Central memory CD4-positive, alpha-beta T cell (primary cell): ENCODE measurements at places on chromosomes 6 and 20.

DNA sequence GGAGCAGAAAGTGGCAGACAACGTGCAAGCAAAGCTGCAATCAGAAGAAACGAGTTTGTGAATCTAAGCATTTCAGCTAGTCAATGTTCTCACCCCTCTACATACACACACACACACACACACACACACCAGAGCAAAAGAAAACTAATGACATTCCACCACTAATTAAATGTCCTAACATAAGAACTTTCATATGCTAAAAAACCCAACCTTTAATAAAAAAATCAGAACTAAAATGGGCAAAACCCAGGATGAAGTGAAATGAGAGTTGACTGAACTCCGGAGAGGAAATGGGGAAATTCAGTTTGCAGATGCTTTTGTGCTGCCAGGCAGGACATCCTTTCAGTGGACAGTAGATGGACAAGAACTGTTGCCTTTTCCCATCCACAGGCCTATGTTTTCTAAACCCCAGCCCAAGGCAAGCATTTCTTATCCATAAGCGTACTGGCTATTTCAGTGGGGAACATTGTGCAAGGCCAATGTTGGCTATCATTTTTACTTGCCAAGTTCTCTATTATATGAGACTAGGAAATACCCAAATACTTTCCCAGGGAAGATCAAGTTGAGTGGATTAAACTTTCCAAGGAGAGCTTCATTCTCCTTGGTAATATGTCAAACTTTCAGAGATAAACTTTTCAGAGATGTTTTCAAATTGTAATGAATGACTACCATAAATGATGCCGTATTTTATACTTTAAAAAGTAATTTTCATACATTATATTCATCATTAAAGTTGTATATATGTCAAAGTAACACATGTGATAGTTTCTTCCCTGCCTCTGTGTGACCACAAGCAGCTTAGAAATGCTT lies 27.3 kb downstream of the RIN2 start:
- no peak for DNase-seq

DNA sequence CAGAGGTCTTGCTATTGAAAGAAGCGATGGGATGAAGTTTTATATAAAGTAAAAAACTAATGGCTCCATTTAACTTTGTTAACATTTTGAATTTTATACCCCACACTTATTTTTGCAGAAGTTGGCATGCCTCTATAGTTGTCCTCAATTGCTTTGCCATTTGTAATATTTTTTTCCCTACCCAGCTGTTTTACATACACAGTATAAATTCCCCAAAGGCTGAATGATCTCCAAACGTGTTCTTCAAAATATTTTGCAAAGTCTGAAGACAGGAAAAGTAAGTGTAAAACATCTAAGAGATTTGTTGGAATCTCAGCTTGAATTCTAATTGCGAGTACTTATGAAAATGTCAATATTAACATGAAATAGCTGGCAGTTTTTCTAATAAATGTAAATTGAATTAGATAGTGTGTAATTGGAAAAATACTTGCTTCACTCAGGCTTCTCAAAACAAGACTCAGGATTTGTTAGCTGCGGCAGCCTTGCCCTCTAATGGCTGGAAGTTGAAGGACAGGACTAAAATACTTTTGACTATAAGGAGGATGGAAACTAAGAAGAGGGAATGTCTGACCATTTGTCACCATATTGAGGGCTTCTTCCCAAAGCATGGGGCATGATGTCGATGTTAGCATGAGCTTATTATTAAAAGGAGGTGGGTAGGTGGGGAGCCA lies 226.8 kb downstream of the UST start:
- no peak for DNase-seq

DNA sequence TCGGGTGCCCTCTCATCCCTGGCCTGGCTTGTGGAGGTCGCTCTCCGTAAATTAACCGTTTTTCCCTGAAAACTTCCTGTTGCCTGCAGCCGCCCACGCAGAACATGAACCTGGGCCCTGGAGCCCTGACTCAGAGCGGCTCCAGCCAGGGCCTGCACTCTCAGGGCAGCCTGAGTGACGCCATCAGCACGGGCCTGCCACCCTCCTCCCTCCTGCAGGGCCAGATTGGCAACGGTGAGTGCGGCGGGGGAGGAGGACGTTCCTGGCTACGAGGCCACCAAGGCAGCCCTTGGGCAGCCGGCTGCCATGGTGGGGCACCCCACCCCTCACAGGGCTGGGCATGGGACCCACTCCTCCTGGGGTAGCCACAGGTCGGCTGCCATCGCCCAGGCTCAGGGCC lies 17.8 kb downstream of the SS18L1 start:
- no peak for DNase-seq

- DNase-seq, result no peak
These were observed 54.6 kb downstream of the RPP21 start for GRCh38 chr6:30399390-30400058.

- DNase-seq, result no peak
These were observed 14.6 kb downstream of the PDYN start for GRCh38 chr20:1979106-1979778.

DNA sequence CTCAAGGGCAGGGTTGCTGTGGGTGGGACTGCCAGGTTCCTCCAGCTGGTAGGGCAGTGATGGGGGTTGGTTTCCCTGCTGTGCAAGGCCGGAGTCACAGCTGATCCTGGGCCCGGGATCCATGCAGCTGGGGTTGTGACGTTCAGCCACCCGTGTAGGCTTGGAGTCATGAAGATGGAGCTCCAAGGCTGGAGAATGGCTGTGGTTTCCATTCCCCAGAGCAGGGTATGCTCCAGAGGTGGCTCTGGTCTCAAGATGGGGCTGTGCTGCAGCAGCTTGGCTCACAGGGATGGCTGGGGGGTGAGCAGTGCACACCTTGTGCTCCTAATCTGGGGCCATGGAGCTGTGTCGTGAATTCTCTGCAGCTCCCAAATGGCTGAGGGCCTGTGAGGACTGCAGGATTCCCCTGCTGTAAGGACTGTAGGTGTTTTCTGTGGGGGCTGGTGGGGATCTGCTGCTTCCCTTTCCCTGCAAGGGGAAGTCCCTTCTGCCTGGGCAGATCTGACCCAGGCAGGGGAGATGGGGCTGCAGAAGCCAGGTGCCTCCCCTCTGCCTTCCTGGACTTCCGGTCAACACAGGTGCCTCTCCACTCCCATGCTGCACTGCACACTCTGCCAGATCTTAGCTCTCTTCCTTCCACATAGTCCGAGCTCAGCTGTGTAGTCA lies 15.9 kb downstream of the KIF25 start:
- DNase-seq, result no peak

GRCh38 chr6:19158586-19158985 lies 678.6 kb upstream of the ID4 start:
- no peak for DNase-seq

DNA sequence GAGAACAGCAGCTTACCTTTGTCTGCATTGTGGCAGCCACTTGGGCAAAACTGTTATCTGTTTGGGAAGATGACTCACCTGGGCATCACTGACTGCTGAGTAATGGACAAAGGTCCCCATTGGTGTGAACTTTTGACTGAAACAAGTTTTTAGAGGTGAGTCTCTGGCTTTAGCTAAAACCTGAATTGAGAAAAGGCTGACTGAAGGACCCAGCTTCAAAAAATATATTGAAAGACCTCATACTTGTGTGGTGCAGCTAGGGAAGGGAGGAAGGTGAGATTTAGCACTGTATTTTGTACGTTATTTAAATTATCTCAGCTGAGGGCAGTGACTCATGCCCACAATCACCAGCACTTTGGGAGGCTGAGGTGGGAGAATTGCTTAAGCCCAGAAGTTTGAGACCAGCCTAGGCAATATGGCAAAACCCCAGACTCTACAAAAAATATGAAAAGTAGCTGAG lies 4.5 kb upstream of the CITED2 start:
- DNase-seq, result no peak

DNA sequence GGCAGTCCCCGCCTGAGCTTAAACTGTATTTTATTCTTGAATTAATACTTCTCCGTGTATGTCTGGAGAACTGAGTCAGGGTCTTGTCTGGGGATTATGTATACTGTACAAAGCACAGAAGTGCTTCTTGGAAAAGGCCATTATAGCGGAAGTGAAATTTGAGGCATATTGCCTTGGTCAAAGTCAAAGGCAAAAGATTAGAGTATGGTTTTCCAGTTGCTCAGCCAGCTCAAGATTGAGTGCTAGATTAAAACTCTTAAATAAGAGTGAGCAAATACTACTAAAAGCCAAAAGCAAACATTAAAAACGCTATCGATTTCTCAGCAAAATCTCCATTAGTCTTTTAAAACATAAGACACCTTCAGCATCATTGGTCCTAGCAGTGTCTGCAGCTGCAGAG lies 207.7 kb upstream of the MAN1A1 start:
- no peak for DNase-seq

DNA sequence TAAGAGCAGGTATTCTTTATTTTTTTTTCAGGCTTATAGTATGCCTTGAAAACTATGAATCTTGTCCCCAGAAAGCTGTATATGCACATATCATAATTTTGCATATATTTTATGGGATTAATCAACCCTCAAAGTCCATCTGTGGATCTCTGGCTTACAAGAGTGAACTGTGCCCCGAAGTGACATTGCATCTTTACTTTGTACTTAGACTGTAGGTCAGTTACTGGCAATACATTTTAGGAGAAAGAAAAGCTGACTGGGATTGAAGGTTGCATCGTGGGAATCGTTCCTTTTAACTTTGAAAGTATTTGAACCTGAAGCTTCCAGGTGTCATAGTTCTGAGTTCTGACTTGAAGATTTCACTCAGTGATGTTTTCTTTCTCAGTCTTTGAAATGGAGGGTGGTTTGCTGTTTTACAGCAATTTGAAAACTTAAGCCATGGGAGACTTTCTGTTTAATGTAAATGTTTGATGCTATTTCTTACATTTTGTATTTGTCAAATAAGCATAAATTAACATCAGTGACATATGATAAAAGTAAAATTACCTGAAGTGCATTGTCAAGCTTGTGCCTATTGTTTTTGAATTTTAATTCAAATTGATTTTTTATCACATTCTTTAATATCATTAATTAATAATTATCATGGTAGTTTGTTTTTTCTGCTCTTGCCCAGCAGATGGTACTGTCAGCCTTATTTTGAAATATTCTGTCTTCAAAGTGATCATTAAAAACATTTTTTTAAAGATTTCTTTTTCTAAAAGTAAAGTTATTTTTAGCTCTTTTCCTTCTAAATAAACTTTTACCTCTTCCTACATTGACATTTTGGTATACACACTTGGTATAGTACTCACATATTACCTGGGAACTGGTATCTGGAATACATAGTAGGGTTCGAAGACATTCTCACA lies 29.0 kb downstream of the L3MBTL3 start:
- DNase-seq, result no peak

GRCh38 chr20:41003143-41003935 lies 25.3 kb upstream of the TOP1 start:
- DNase-seq, result peak; percentile 81

DNA sequence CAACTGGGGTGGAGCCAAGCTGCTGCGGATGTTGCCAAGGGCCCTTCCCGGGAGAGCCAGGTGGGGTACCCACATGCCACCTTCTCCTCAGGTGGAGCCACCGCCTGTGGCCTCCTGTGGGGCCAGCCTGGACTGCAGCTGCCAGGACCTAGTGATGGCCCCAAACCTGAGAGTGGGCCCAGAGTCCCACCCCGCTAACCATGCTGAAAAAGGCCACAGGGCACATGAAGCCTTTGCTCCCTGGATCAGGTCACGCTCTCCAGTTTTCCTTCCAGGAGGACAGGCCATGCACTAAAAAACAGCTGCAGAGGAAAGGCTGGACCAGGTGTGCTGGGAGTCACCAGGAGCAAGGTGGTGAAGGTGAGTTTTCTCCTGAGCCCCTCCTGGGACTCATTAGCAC lies 73.9 kb upstream of the SLC22A16 start:
- no peak for DNase-seq

DNA sequence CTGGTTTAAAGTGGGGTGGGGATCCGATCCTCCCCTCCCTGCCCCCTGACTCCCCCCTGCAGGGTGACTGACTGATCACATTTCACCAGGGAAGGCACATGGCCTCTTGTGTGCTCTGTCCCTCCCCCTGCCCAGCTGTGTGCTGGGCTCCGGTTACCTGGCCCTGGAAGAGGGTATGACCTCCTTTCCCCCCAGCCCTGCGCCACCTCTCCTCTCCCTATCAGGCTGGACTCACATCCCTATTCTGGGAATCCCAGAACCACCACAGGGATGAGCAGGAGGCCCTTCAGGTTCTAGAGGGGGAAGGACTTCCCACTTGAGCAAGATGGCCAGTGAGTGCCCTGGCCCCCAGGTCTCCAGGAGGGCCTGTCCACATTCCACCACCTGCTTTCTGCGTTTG lies 2.1 kb upstream of the IP6K3 start:
- no peak for DNase-seq

- no peak for DNase-seq
These were observed 19.2 kb downstream of the PHACTR1 start for GRCh38 chr6:12735786-12736185.

- no peak for DNase-seq
These were observed 61.0 kb upstream of the VSTM2L start for GRCh38 chr20:37841971-37842370.

DNA sequence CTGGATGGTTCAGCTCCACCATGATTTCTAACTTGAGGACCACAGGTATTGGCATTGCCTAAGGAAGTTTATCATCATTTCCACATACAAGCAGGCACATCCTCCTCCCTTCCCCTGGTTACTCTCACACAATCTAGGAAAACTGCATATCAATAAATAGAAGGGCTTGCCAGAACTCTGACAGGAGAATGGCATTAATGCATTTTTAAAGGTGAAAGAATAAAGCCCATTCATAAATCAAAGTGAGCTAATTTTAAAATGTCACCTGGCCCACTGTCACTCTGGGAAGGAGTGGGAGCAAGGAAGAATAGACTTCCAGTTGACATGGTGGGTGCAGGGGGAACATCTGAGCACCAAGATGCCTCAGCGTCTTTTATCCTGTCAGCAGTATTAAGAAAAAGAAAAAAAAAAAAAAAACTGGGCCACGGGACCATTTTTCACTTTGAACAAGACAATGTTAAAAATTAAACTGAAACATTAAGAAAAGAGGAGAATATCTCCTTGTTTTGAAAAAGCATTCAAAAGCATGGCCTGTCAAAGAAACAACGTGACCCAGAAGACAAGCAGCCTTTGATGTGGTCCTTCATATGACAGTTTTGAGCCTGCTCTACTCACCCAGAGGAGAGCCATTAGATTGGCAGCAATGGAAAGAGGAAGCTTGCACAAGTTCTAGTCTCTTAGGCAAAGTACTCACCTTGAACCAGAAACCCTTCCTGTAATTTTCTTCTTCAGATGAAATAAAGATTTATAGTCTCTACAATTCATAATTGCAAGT lies 39.3 kb upstream of the SMLR1 start:
- no peak for DNase-seq
